SHP77 (cell line): ENCODE measurements at places on chromosomes 1 and 21.

- no peak for DNase-seq
These were observed 11.4 kb downstream of the FAM89A start for GRCh38 chr1:231028682-231029081.

DNA sequence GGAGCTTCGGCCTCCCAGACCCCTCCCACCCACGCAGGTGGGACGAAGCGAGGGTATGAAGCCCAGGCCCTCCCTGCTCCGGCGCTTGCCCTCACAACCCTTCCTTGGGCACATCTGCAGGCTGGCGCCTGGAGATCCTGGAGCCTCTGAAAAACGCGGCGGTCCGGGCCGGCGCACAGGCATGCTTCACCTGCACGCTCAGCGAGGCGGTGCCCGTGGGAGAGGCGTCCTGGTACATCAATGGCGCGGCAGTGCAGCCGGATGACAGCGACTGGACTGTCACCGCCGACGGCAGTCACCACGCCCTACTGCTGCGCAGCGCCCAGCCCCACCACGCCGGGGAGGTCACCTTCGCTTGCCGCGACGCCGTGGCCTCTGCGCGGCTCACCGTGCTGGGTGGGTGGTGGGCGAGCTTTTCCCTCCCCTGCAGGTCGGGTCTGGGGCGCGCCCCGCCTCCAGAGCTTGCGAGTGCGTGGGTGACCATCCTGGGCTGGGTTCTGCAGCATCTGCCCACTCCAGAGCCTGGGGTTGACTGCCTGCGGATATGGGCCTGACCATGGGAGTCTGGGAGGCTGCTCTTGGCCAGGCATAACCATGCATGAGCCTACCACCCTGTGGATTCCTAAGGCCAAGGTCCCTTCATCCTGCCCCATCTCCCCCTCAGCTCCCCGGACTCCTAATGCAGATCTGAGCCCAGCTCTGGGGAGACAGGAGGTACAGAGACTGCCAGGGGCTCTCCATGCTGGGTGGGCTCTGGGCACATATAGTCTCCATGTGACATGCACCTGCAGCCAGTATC lies 89.8 kb downstream of the TRIM11 start:
- DNase-seq: no peak

- no peak for DNase-seq
These were observed 37.4 kb downstream of the NSL1 start for GRCh38 chr1:212754193-212754592.

GRCh38 chr1:66628926-66629325 lies 95.0 kb downstream of the SGIP1 start:
- no peak for DNase-seq

- no peak for DNase-seq
These were observed 864 bp upstream of the BTG2 start for GRCh38 chr1:203304391-203304918.

GRCh38 chr1:206612129-206612876 lies at the start of gene EIF2D:
EIF2D (minus strand) TSS chr1:206612465; CDS start chr1:206612342, 123 bp downstream.
- DNase-seq: peak; percentile 84

- DNase-seq: no peak
These were observed 6.9 kb downstream of the TMEM81 start for GRCh38 chr1:205077158-205077933.
